Activated naive CD4-positive, alpha-beta T cell treated with anti-CD3 and anti-CD28 coated beads, Interleukin-2, amount 50 U/mL, for 72 hours (primary cell): ENCODE measurements at places on chromosomes 11 and 22. TPM values are rescaled to one million over a fixed set of nuclear protein-coding genes. Genes with fewer than 3 reads are reported as not detected.

Gene OR6T1
- not detected for total RNA-seq

Gene SORL1
- 90.4 TPM for total RNA-seq

Gene TEF
- total RNA-seq: 15.8 TPM

Gene SAA4
- total RNA-seq: not detected

Gene C1QTNF4
- total RNA-seq: 0.49 TPM
